ENCODE measurements at places on chromosomes 2 and 18. TPM values are rescaled to one million over a fixed set of nuclear protein-coding genes. Genes with fewer than 3 reads are reported as not detected.

DNA sequence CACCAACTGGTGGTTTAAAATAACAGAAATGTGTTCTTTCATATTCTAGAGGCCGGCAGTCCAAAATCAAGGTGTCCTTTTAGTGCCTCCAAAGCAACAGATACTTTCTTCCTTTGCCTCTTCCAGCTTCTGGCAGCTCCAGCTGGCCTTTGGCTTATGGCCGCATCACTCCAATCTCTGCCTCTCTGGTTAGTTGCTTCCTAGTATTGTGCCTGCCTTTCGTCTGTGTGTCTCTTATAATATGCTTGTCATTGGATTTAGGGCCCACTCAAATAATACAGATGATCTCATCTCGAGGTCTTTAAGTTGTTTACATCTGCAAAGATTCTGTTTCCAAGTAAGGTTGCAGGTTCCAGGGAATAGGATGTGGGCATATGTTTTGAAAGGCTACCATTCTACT, 855.2 kb upstream of the ID2 start:
- H3K4me1 ChIP-seq, result peaks cover 12% of the 10 kb centered on the region
- no peak overlapping the region for H3K4me3 ChIP-seq
- no peak for DNase-seq
- H3K36me3 ChIP-seq, result no peaks in the 10 kb centered on the region

GRCh38 chr2:6148882-6149281, 456.7 kb downstream of the SOX11 start:
- no peaks in the 10 kb centered on the region for H3K27me3 ChIP-seq
- H3K36me3 ChIP-seq, result no peaks in the 10 kb centered on the region
- H3K27ac ChIP-seq, result no peak overlapping the region

- H3K27me3 ChIP-seq, result no peaks in the 10 kb centered on the region
- no peak for DNase-seq
- no peak overlapping the region for H3K4me3 ChIP-seq
- no peaks in the 10 kb centered on the region for H3K36me3 ChIP-seq
- H3K27ac ChIP-seq, result no peak overlapping the region
These were observed 387.3 kb downstream of the PLCL1 start for GRCh38 chr2:198191651-198192050.

DNA sequence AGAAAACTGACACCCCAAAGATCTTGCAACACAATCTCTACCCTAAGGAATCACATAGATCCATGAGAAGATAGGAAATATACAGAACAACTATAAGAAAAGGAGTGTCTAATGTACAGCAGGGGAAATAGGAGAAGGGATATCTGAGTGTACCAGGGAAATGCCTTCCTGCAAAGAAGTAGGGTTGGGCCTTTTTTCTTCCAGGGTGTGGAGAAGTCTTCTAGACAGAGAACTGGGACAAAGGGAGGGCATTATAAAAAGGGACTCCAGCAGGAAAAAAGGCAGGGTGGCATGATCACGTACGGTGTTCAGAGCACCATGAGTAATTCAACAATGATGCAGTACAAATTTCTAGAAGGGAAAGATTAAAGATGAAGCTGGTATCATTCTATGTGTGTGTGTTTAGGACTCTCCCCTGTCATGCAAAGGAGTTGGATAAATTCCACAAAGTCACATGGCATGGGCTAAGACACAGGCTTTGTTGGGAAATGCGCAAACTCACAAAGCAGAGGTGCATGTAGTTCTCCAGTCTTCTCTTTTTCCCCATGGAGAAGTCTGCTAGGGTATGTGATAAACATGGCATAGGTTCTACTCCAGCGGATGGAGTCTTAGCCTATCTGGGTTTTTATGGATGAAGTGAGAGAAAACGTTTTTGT, 6.7 kb upstream of the SEC11C start:
- H3K27me3 ChIP-seq, result peaks cover 61% of the 10 kb centered on the region
- no peaks in the 10 kb centered on the region for H3K4me1 ChIP-seq
- no peak overlapping the region for H3K27ac ChIP-seq

- no peak overlapping the region for H3K27ac ChIP-seq
- no peaks in the 10 kb centered on the region for H3K4me1 ChIP-seq
- DNase-seq, result no peak
- H3K36me3 ChIP-seq, result no peaks in the 10 kb centered on the region
These were observed 1116.4 kb downstream of the SOCS6 start for GRCh38 chr18:71405169-71405809.

- no peak overlapping the region for H3K27ac ChIP-seq
- DNase-seq, result no peak
- H3K4me1 ChIP-seq, result no peaks in the 10 kb centered on the region
- H3K27me3 ChIP-seq, result no peaks in the 10 kb centered on the region
- H3K36me3 ChIP-seq, result no peaks in the 10 kb centered on the region
These were observed 342.6 kb upstream of the KLHL29 start for GRCh38 chr2:23042216-23042906.

Gene SLC4A3
- total RNA-seq, result 2.5 TPM
